Adipocyte (in vitro differentiated cells): ENCODE measurements at places on chromosomes 6 and 20.

GRCh38 chr20:10972219-10972860, 298.5 kb upstream of the JAG1 start:
- DNase-seq, result no peak

GRCh38 chr20:58700823-58701222, 8.2 kb downstream of the NPEPL1 start:
- DNase-seq, result no peak

DNA sequence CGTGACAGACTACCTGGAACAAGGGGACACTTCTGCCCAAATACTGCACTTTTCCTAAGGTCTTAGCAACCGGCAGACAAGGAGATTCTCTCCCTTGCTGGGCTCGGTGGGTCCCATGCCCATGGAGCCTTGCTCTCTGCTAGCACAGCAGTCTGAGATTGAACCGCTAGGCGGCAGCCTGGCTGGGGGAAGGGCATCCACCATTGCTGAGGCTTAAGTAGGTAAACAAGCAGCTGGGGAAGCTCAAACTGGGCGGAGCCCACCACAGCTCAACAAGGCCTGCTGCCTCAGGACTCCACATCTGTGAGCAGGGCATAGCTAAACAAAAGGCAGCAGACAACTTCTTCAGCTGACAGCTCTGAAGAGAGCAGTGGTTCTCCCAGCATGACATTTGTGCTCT, 87.8 kb upstream of the ASCC3 start:
- DNase-seq, result no peak

DNA sequence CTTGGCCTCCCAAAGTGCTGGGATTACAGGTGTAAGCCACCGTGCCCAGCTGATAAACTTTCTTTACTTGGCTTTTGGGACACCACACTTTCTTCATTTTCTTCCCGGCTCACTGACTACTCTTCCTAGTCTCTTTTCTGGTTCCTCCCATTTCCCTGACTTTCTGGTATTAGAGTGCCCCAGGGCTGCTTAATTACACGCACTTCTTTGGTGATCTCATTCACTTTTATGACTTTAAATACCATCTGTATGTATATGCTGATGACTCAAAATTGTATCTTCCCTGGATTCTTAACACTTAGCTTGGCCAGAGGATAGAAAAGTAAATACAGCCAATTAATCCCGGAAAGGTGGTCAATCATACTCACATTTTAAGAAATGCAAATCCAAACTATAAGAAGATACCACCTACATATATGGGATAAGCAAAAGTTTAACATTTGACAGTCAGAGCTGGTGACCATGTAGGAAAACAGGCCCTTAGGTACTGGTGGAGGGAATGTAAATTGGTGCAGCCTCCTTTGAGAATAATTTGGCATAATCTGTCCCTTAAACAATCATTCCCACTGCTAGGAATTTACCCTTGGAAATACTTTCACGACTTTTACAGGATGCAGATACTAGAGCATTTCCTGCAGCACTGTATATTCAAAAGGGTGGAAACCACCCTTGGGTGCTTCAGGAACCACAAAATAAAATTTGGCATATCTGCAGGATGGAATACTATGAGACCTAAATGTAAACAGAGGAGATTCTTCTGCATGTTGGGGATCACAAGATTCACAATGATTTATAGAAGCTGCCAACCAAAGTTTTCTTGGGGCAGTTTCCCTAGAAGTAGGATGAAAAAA, 9.4 kb upstream of the NANP start:
- no peak for DNase-seq

GRCh38 chr6:44738601-44739146, 351.2 kb downstream of the CDC5L start:
- DNase-seq, result peak; percentile 26

DNA sequence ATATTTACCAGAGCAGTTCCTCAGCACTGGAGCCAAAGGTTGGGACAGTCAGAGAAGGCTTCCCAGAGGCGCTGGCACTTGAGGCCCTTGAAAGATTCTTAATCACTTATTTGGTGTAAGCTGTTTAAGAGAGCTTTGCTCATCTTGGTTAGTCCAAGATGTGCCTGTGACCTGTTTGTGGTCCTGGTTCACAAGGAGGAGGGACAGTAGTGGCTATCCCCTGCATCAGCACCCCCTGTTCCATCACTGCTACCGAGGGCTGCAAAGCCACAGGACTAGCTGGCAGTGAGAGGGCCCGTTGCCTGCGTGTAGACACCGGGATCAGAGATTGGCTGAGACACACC, 35.7 kb downstream of the VEGFA start:
- DNase-seq, result no peak

GRCh38 chr20:57914205-57914604, 204.4 kb upstream of the PMEPA1 start:
- DNase-seq, result no peak

DNA sequence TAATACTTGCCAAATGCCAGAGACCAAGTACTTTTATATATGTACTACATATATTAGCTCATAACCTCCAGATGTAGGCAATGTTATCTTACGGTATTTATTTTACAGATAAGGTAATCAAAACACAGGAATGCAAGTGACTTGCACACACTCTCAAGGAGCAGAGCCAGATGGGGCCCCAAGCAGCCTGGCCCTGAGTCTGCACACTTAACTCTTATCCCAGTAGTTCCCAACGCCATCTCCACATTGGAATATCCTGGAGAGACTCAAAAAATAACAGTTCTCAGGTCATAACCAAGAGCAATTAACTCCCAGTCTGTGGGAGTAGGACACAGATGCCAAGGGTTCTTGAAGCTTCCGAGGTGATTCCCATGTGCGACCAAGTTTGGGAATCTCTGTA, 398.7 kb downstream of the PHF3 start:
- DNase-seq, result no peak

DNA sequence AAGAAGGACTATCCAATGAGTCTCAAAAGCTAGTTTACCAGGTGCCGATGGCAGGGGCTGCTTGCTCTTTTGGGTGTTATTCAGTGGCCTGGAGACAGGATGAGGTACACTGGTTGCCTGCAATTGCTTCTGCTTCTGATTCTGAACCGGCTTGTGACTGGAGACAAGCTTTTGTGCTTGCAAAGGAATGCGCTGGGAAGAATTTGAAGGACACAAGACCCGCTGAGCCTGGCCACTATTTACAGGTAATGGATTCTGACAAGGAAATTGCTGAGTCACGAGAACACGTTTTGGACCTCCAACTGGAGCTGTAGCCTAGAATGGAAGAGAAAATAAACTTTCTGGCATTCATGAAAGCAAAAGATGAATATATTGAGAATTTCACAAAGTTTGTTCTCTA, 5.8 kb downstream of the AURKA start:
- DNase-seq, result no peak

GRCh38 chr6:80182308-80182707, 75.8 kb downstream of the BCKDHB start:
- DNase-seq, result peak; percentile 47

DNA sequence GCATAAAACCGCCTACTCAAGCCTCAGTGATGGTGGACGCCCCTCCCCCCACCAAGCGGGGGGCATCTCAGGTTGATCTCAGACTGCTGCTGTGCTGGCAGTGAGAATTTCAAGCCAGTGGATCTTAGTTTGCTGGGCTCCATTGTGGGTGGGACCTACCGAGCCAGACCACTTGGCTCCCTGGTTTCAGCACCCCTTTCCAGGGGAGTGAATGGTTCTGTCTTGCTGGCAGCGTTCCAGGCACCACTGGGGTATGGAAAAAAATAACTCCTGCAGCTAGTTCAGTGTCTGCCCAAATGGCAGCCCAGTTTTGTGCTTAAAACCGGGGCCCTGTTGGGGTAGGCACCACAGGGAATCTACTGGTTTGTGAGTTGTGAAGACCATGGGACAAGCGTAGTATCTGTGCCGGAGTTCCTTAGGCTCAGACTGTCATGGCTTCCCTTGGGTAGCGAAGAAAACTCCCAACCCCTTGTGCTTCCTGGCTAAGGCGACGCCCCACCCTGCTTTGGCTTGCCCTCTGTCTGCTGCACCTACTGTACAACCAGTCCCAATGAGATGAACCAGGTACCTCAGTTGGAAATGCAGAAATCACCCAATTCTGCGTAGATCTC, 1334.5 kb upstream of the ADGRB3 start:
- no peak for DNase-seq
